Tibial artery (tissue), 4 donors: ENCODE measurements at places on chromosomes 2 and 18.

DNA sequence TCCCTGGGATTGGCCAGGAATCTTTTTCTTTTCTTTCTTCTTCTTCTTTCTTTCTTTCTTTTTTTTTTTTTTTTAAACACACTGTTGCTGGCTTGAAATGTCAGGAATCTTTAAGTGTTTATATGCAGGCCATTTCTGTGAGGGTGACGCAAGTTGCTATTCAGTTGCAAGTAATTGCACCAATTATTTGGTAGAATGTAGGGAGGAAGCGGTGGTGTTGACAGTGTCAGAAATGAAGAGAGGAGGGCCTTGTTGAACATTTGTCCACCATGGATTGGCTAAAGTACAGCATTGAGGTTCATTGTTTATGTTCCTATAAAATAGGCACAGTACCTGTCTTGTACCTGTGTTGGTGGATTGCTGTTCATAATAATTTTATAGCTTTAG, 6.5 kb downstream of the RPIA start:
- no peaks in the 10 kb centered on the region for H3K27me3 ChIP-seq
- DNase-seq = no peak
- H3K36me3 ChIP-seq = peaks cover 22% of the 10 kb centered on the region
- H3K27ac ChIP-seq = no peak overlapping the region
- no peaks in the 10 kb centered on the region for H3K4me1 ChIP-seq
- no peak overlapping the region for H3K4me3 ChIP-seq

DNA sequence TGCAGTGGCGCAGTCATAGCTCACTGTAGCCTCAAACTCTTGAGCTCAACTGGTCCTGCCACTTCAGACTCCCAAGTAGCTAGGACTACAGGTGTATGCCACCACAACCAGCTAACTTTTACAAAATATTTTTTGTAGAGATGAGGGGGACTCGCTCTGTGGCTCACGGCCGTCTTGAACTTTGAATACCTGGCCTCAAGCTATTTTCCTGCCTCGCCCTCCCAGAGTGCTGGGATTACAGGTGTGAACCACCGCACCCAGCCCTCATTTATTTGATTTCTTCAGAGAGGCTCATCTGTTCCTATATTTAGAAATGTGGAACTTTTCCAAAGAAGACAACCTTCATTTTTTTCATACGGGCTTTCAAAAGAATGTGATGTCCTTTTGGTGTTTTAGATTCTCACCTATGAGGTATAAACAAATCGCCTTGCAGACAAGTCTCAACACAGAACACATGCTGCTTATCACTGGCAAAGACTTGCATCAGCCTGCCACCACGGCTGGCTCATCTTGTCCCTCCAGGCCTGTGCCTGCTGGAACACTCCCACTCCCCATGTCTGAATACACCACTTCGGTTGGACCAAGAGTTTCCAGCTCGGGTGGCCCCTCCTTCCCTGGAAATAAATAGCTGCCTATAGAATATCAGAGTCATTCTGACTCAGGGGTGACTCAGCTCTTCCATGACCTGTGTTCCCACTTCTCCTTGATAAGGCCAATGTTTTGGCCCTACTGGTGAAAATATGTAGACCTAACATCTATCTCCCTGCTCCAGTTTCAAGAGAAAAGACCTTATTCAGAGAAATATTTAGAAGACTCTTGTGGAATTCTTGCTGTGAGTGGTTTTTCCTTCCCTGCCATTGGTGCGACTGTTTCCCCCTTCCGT, 202.6 kb downstream of the TGIF1 start:
- no peaks in the 10 kb centered on the region for H3K36me3 ChIP-seq
- H3K27me3 ChIP-seq = no peaks in the 10 kb centered on the region
- peaks cover 16% of the 10 kb centered on the region for H3K4me1 ChIP-seq
- peak overlapping the region; percentile 34 for H3K27ac ChIP-seq
- peak; percentile 69 for DNase-seq
- no peak overlapping the region for H3K4me3 ChIP-seq

- H3K4me3 ChIP-seq = no peak overlapping the region
- no peaks in the 10 kb centered on the region for H3K27me3 ChIP-seq
- no peaks in the 10 kb centered on the region for H3K4me1 ChIP-seq
- no peak overlapping the region for H3K27ac ChIP-seq
- H3K36me3 ChIP-seq = no peaks in the 10 kb centered on the region
These were observed 152.6 kb downstream of the TMEFF2 start for GRCh38 chr2:192042126-192042525.

DNA sequence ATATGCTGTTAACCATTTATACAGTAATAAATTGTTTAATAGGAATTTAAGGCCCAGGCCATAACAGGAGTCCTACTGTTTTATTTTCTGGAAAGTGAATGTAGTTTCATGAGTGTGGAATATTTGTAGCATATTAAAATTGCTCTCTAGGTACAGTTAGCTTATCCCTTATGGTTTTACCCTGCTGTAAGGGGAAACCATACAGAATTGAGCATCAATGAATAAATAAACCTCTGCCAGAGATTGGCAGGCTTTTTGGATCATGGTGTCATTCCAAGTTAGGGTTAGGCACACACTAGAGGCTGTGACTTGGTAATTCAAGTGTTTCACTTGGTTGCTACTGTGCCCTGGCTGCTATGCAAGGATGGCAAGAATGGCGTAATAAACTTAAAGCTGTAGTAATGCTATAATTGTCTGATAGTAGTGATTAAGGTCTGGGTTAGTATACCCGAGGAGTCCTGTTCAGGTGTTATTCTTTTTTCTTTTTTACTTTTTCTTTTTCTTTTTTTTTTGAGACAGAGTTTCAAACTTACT, 30.4 kb downstream of the BMPR2 start:
- no peaks in the 10 kb centered on the region for H3K27me3 ChIP-seq
- no peaks in the 10 kb centered on the region for H3K36me3 ChIP-seq
- H3K27ac ChIP-seq = no peak overlapping the region
- no peak overlapping the region for H3K4me3 ChIP-seq
- no peak for DNase-seq

GRCh38 chr2:229674830-229675530, 39.4 kb downstream of the DNER start:
- H3K27me3 ChIP-seq = no peaks in the 10 kb centered on the region
- no peaks in the 10 kb centered on the region for H3K4me1 ChIP-seq
- no peak for DNase-seq
- H3K36me3 ChIP-seq = no peaks in the 10 kb centered on the region
- no peak overlapping the region for H3K27ac ChIP-seq
- no peak overlapping the region for H3K4me3 ChIP-seq
